ENCODE measurements at places on chromosomes 11 and 22. TPM values are rescaled to one million over a fixed set of nuclear protein-coding genes. Genes with fewer than 3 reads are reported as not detected.

GRCh38 chr11:92226331-92227229, 2.0 kb downstream of the FAT3 start:
- DNase-seq, result no peak
- peaks cover 5% of the 10 kb centered on the region for H3K36me3 ChIP-seq
- no peak overlapping the region for H3K27ac ChIP-seq
- peaks cover 54% of the 10 kb centered on the region for H3K27me3 ChIP-seq
- no peak overlapping the region for H3K4me3 ChIP-seq
- H3K4me1 ChIP-seq, result no peaks in the 10 kb centered on the region

Gene PATE2
- not detected for total RNA-seq

DNA sequence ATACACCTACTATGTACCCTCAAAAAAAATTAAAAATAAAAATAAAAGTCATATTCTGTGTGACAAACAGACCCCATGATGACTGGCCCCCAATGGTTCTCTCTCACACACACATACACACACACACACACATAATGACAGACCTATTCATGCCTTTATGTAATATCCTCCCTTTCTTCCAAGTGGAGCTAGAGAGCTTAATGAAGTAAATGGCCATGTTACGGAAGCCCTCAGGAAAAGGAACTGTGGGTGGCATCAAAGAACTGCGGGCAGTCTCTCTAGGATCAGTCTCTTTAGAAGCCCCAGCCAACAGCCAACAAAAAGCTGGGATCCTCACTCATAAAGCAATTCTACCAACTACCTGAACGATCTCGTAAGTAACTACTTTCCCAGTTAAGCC, 125.5 kb downstream of the SIK3 start:
- H3K36me3 ChIP-seq, result no peaks in the 10 kb centered on the region
- H3K4me1 ChIP-seq, result peaks cover 8% of the 10 kb centered on the region
- no peak for DNase-seq
- no peak overlapping the region for H3K4me3 ChIP-seq

- no peak for DNase-seq
- H3K27ac ChIP-seq, result no peak overlapping the region
- H3K27me3 ChIP-seq, result peaks cover 5% of the 10 kb centered on the region
- H3K36me3 ChIP-seq, result no peaks in the 10 kb centered on the region
- H3K4me1 ChIP-seq, result peaks cover 3% of the 10 kb centered on the region
Measured at GRCh38 chr11:73241300-73241699, 23.2 kb downstream of the P2RY2 start.

- H3K27me3 ChIP-seq, result peaks cover 23% of the 10 kb centered on the region
- no peaks in the 10 kb centered on the region for H3K36me3 ChIP-seq
- no peaks in the 10 kb centered on the region for H3K4me1 ChIP-seq
- H3K27ac ChIP-seq, result no peak overlapping the region
- DNase-seq, result no peak
Measured at GRCh38 chr11:34495724-34496377, 17.7 kb downstream of the ELF5 start.

DNA sequence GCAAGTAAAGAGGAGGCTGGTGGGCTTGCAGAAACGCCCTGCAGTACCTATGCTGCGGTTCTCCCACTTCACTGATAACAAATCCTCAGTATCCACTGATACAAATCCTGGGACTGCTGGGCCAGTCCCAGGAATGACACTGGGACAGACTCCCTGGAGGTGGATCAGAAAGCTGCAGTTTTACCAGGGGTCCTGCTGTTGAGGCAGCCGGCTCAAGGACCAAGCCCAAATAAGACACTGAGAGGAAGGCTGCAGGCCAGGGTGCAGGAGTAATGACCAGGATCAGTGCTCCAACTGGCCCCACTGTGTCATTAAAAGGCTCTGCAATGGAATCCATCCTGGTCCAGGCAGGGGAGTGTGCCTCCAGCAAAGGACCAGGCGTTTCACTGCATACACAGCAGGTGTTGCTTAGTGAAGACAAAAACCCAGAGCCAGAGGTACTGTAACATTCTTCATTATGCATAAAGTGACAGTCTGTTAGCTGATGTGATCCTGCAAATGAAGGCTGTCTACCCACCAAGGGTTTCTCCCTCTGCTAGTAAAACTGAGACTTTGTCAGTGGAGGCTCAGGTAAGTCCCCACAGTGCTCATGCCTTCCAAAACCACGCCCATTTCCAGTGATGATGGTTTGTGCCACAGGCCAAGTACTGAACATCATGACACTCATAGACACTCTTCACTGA, 1.4 kb upstream of the C22orf39 start:
- H3K27ac ChIP-seq, result peak overlapping the region; percentile 95
- H3K36me3 ChIP-seq, result peaks cover 15% of the 10 kb centered on the region
- H3K27me3 ChIP-seq, result no peaks in the 10 kb centered on the region
- DNase-seq, result peak; percentile 71
- peaks cover 33% of the 10 kb centered on the region for H3K4me1 ChIP-seq

DNA sequence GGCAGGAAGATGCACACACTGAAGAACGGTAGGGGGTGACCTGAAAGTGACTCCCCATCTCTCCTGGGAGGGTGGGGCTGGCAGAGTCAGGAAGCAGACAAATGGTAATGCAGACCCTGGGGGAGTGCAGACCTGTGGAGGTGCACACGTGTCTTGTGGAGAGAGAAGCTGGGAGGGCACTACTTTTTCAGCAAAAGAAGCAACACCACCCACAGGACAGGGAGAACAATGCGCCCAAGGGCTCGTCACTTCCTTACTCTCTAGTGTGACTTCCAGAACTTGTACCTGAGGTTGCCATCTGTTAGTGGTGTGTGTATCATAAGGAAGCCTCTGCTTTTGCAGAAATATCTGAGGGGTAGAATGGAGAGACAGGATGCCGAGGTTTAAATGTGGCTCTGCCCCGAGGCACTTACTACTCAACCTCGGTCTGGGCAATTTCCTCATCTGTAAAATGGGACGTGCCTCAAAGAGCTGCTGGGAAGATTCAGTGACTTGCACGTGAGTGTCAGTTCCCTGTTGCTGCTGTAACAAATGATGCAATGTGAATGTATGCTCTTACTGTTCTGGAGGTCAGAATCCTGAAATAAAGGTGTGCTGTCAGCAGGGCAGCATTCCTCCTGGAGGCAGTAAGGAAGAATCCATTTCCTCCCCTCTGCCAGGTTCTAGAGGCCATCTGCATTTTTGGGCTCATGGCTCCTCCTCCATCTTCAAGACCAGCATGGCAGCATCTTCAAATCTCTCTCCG, 323.4 kb downstream of the SHANK2 start:
- H3K27ac ChIP-seq, result no peak overlapping the region
- no peak for DNase-seq
- no peaks in the 10 kb centered on the region for H3K36me3 ChIP-seq
- no peaks in the 10 kb centered on the region for H3K4me1 ChIP-seq
- H3K4me3 ChIP-seq, result no peak overlapping the region

- H3K27me3 ChIP-seq, result no peaks in the 10 kb centered on the region
- no peaks in the 10 kb centered on the region for H3K36me3 ChIP-seq
- H3K4me1 ChIP-seq, result peaks cover 15% of the 10 kb centered on the region
- H3K4me3 ChIP-seq, result no peak overlapping the region
Measured at GRCh38 chr11:18379201-18379600, 15.2 kb upstream of the LDHA start.

GRCh38 chr11:68524213-68524612, 63.7 kb downstream of the PPP6R3 start:
- no peak overlapping the region for H3K4me3 ChIP-seq
- no peak for DNase-seq
- H3K27ac ChIP-seq, result no peak overlapping the region
- H3K4me1 ChIP-seq, result peaks cover 50% of the 10 kb centered on the region
- peaks cover 73% of the 10 kb centered on the region for H3K36me3 ChIP-seq
- no peaks in the 10 kb centered on the region for H3K27me3 ChIP-seq

Gene PAAF1
- total RNA-seq, result 21.0 TPM

- no peaks in the 10 kb centered on the region for H3K27me3 ChIP-seq
- no peaks in the 10 kb centered on the region for H3K36me3 ChIP-seq
- DNase-seq, result no peak
- H3K4me1 ChIP-seq, result no peaks in the 10 kb centered on the region
- no peak overlapping the region for H3K4me3 ChIP-seq
Measured at GRCh38 chr22:27241430-27242321, 559.9 kb downstream of the MN1 start.

- H3K27ac ChIP-seq, result no peak overlapping the region
- peaks cover 13% of the 10 kb centered on the region for H3K4me1 ChIP-seq
- H3K36me3 ChIP-seq, result no peaks in the 10 kb centered on the region
- DNase-seq, result no peak
- peaks cover 38% of the 10 kb centered on the region for H3K27me3 ChIP-seq
- no peak overlapping the region for H3K4me3 ChIP-seq
Measured at GRCh38 chr11:125932301-125932700, 13.5 kb upstream of the VSIG10L2 start.

- H3K27me3 ChIP-seq, result no peaks in the 10 kb centered on the region
- H3K4me1 ChIP-seq, result no peaks in the 10 kb centered on the region
- no peak overlapping the region for H3K27ac ChIP-seq
Measured at GRCh38 chr11:115408036-115408921, 95.9 kb downstream of the CADM1 start.

Gene TPH1
- total RNA-seq, result 0.40 TPM

DNA sequence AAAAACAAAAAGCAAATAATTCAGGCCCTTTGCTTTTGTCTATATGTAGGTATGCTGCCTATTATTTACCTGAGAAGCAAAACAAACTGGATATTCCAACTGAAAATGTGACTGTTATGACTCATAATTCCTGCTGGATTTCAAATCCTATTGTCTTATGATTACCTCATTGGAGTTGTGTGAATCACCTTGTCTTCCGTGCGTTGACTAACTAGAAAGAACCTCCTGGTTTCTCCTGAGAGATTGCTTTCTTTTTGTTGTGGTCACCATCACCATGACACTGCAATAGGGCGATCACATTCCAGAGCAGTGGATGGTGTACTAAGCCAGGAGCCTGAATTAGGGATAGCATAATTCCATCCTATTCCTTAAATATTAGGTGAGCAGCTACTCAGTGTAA, 23.0 kb upstream of the EXPH5 start:
- H3K36me3 ChIP-seq, result no peaks in the 10 kb centered on the region
- peaks cover 5% of the 10 kb centered on the region for H3K4me1 ChIP-seq
- H3K27ac ChIP-seq, result no peak overlapping the region
- DNase-seq, result no peak
- peaks cover 28% of the 10 kb centered on the region for H3K27me3 ChIP-seq

Gene RGL4
- total RNA-seq, result 15.5 TPM

DNA sequence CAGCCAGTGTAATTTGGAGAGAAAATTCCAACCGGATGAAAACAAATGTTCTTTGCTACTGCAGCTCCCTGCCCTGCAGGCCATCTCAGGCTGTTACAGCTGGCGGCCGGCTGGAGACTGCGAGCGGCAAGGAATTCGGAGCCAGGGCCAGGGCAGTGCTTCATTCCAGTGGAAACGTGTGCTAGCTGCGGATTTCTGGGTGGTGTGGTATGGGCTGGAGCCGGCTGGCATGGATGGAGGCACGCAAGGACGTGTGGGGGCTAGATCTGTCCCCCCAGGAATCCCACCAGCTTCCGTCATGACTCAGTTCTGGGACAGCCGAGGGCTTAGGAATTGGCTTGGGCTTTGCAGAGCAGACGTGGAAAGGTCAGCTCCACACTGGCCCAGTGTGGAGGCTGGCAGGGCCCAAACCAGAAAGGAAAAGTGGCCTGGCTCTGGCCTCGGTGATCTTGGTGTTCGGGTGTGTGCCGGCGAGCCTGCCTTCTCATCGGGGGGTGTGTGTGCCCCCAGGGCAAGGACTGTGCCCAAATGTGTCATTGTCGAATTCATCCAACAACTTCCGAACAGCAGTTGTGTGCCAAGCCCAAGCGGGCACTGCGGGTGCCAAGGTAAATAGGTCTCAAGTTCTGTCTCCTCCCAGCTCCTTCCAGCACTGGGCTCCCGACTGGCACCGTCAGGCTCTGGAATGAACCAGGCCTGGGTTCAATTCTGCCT, 48.1 kb upstream of the SHISAL1 start:
- H3K36me3 ChIP-seq, result no peaks in the 10 kb centered on the region
- H3K27ac ChIP-seq, result no peak overlapping the region
- peaks cover 20% of the 10 kb centered on the region for H3K27me3 ChIP-seq
- H3K4me1 ChIP-seq, result no peaks in the 10 kb centered on the region
- no peak for DNase-seq
- H3K4me3 ChIP-seq, result no peak overlapping the region

GRCh38 chr11:14703731-14704130, 60.1 kb downstream of the PDE3B start:
- H3K27ac ChIP-seq, result no peak overlapping the region
- peaks cover 10% of the 10 kb centered on the region for H3K4me1 ChIP-seq
- H3K27me3 ChIP-seq, result no peaks in the 10 kb centered on the region
- peaks cover 77% of the 10 kb centered on the region for H3K36me3 ChIP-seq
- H3K4me3 ChIP-seq, result no peak overlapping the region

Gene NTM
- total RNA-seq, result not detected

- H3K4me1 ChIP-seq, result no peaks in the 10 kb centered on the region
- H3K36me3 ChIP-seq, result no peaks in the 10 kb centered on the region
- no peak overlapping the region for H3K4me3 ChIP-seq
- no peak for DNase-seq
- peaks cover 2% of the 10 kb centered on the region for H3K27me3 ChIP-seq
Measured at GRCh38 chr11:90288212-90288821, 65.5 kb upstream of the CHORDC1 start.

GRCh38 chr22:29635734-29636357, 32.4 kb downstream of the NF2 start:
- peaks cover 15% of the 10 kb centered on the region for H3K36me3 ChIP-seq
- no peak overlapping the region for H3K27ac ChIP-seq
- no peaks in the 10 kb centered on the region for H3K27me3 ChIP-seq

DNA sequence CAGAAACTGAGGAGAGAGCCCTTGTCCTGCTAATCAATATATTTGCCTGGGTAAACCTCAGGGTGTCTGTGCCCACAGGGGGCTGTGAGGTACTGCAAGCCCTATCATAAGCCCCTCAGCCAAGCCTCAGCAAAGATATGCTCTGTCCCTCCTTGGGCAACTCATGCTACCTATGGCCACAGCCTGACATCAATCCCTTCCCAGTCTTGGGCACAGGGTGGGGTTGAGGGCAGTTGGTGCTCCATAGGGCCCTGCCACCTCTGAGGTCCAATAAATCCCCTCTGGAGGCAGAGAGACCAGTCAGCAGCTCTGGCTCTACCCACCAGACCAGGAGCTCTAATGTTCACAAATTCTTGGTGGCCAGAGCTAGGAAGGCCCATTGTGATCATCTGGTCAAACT, 23.8 kb downstream of the TPBGL start:
- H3K36me3 ChIP-seq, result no peaks in the 10 kb centered on the region
- no peak for DNase-seq
- no peak overlapping the region for H3K27ac ChIP-seq
- H3K4me1 ChIP-seq, result peaks cover 22% of the 10 kb centered on the region
- H3K4me3 ChIP-seq, result no peak overlapping the region

DNA sequence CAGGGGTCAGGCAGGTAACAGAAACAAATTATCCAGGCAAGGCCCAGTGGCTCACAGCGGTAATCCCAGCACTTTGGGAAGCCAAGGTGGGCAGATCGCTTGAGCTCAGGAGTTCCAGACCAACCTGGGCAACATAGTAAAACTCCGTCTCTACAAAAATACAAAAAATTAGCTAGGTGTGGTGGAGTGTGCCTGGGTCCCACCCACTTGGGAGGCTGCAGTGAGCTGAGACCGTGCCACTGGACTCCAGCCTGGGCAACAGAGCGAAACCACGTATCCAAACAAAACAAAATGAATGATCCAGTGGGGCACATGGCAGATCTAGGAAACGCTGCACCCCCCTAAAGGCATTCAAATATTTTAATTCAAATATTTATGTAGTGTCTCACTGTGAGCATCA, 9.9 kb downstream of the NUMA1 start:
- H3K36me3 ChIP-seq, result peaks cover 35% of the 10 kb centered on the region
- no peaks in the 10 kb centered on the region for H3K27me3 ChIP-seq
- peak overlapping the region; percentile 13 for H3K27ac ChIP-seq

Data from activated CD8-positive, alpha-beta memory T cell treated with anti-CD3 and anti-CD28 coated beads, Interleukin-2, amount 10 ng/mL, durations not matched to agents 7 days and 5 days (primary cell).